ENCODE measurements at places on chromosomes 7 and 10.

DNA sequence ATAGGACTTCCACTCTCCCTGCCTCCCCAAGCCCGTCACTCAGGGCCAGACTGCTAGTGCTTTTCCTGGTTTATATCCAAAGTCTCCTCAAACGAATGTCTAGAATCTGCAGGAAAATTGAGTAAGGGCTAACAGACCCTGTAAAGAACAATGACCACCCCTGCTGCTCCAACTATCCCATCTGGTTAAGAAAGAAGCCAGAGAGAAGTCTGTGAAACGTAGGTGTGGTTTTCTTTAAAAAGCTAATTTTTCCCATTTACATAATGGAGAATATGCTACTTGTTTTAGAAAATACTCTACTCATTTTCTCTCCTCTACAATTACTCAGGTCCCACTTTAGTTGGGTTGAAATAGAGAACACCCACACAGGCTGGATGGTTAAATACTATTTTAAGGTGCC, 72.5 kb downstream of the FAM13C start:
- DNase-seq, result no peak

DNA sequence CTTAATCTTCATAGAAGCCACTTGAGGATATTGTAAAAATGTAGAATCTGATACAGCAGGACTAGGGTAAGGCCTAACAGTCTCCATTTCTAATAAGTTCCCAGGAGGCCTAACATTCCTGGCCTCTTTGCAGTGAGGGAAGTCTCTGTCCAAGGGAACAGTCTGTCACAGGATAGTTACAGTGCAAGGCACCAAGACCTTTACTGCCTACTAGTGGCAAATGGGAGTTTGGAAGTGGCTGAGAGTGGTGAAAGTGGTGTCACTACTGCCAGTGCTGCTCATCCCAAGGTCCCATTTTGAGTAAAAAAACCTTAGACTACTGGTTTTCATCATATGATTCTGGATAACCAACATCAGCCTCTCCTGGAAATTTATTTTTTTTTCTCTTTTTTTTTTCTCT, 619.5 kb upstream of the SEMA3D start:
- no peak for DNase-seq

GRCh38 chr7:111486472-111487142, 75.7 kb downstream of the IMMP2L start:
- peak; percentile 16 for DNase-seq

GRCh38 chr7:8260871-8261694, 884 bp downstream of the ICA1 start:
- peak; percentile 52 for DNase-seq

GRCh38 chr7:77265666-77266065, 66.0 kb upstream of the FGL2 start:
- no peak for DNase-seq

GRCh38 chr7:42207420-42207819, 29.6 kb downstream of the GLI3 start:
- DNase-seq, result no peak

DNA sequence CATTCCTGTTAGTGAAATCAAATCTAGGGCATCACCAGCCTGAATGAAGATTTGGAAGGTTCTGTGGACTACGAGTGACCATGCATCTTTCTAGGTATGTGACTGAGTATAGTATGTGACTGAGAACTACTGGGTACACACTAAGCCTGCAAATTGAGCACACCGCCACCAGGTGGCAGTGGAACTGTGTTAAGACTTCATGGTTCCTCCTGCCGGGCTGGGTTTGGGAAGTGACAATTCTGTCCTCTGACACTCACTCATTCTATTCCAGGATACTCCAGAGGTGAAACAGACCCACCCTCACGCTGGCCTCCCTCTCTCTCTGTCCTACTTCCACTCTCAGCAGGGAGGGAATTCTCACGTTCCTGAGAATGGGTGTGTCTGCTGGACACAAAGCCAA, 84.0 kb upstream of the TMEM248 start:
- DNase-seq, result peak; percentile 6

DNA sequence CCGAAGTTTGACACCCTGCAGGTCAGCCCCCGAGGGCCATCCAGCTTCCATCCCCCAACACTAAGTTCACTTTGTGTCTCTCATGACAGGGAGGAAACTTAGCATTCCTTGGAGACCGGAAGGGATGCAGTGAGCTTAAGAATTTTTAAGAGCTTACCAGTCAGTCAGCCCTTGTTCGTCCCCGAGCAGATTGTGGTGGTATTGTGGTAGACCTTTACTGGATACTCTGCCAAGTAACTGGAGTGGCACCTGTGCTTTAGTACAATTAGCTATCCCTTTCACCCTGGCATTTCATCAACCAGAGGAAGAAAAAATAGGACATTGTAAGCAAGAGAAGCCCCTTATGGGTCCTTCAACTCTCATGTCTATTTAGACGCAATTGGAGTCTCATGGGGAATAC, 74.8 kb downstream of the NSUN6 start:
- no peak for DNase-seq

GRCh38 chr7:6533893-6534495, 17.3 kb downstream of the GRID2IP start:
- no peak for DNase-seq

All from NCI-H524 (cell line).